ENCODE measurements at places on chromosomes 4 and X.

GRCh38 chrX:72735561-72735960, 21.5 kb upstream of the PHKA1 start:
- DNase-seq: no peak

DNA sequence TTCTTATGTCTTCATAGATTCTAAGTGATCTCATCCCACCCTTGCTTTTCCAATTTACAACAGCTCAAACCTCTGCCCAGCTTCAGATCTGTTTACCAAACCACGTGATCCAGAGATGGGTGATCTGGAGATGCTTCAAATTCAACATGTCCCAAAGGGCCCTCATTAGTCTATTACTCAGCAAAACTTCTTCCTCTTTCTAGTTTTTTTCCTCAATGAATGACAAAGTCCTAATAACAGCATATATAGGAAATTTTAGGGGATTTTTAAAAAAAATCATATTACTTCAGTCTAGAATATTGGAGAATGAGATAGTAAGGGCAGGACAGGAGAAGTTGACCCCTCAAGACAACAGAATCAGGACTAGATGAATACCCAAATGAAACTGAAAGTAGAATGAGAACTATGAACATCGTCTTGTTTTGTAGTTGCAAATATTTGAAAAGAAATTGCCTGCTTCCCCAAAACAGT, 127.1 kb downstream of the CFAP299 start:
- peak; percentile 26 for DNase-seq

DNA sequence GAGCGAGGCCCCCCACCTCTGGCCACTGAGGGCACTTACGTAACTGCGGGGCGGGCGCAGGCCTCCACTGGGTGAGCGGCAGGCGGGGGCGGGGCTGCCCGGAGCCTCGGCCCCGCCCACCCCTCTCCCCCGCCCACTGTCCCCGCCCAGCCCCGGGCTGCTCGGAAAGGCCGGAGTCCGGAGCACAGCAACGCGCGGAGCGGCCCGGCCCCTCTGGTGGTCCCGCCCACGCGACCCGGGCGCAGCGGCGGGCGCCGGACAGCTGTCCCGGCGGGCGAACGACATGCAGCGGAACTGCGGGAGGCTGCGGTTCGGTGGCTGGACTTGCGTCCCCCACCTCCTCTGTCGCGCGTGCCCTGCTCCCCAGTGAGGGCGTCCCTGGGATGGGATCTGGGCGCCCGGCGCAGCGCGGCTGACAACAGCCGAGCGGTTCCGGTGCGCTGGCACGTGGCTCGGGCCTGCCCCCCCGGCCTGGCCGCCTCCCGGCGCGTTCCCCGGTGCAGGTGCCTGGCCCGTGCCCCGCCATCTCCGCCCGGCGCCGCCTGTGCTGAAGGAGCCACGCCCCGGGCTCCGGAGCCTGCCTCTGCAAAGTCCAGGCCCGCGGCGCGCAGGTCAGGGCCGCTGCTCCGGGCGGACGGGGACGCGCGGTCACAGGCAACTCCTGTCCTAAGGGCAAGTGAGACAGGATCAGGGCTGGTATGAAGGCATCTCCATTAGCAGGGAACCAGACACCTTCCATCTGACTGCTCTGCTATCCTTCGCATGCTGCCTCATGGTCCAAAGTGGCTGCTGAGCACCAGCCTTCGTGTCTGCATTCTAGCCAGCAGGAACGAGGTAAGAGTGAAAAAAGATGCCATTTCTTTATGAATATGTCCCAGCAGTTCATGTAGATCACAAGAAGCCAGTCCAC, 21.8 kb upstream of the JAKMIP1 start:
- DNase-seq: no peak

GRCh38 chr4:67581208-67581857, 22.8 kb downstream of the STAP1 start:
- no peak for DNase-seq

GRCh38 chrX:131821945-131822622, 201.0 kb upstream of the STK26 start:
- no peak for DNase-seq

DNA sequence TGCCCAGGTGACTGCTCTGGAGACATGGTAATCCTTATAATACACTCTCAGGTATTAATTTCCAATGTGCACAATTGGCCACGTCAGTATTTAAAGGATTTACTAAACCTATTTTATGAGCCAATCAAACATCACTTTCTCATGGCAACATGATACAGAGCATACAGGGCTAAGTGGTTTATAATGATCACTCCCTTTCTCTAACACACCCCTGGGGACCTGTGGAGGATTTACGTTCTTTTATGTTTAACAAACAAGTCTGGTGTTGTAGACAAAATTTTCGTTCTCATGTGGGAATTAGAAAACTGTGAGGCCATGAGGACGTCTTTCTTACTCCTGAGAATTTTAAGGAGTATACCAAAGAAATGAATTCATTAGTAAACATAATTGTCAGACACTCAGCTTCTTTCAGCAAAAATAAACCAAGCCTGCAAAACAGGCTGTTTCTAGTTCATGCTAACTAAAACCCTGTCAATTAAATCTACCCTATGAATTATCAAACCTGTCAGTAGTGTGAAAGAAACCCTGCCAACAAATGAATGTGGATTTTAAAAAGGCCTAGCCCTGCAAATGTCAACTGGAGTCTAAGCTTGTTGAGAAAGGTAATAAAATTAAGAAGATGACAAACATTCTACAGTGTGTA, 155.8 kb downstream of the PDGFC start:
- no peak for DNase-seq

DNA sequence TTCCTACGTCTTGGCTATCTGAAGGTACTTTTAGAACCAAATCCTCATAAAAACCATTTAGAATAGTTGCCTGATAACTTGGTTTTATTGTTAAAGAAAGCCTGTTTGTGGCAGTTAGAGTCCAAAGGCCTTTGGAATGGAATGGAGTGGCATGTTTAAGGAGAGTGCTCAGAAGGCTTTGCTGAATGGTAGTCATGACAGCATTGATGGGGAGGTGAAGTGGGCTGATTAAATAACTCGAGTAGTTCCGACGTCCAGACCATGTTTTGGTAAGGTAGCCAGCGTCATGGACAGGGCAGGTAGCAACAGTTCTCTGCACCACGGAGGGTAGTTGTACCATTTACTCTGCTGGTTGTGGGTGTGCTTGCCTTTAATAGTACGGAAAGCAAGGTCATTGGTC, 86.3 kb upstream of the CLDN34 start:
- no peak for DNase-seq

DNA sequence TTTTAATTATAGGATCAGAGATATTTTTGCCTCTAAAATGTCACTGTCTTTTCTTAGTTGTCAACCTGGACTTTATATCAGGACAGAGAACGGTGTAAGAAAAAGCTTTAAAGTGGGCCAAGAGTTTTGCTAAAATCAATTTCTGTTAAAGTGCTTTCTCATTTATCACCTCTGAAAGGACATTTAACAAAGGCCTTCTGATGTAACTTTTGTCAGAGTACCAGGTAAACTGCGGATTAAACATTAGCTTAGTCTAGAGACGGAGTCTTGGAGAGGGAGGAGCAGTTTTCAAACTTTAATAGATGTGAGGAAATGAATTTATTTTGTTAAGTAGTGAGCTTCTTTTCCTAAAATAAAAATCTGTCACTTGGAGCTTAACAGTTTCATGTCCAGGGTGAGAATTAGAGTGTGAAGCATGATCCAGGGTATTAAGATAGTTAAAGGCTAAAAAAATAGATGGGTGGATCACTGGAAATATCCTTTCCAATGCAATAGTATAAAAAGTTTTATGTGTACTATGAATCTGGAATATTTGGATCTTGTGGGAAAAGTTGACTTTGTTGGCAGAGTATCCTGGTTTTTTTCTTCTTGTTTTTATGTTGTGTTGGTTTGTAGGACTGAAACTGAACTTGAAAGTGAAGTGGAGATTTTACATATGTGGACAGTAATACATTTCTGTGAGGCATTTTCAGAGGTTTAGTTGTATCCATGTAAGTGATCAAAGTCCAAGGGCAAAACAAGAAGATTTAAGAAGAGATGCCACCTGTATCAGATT, 33.6 kb upstream of the BMPR1B start:
- no peak for DNase-seq

DNA sequence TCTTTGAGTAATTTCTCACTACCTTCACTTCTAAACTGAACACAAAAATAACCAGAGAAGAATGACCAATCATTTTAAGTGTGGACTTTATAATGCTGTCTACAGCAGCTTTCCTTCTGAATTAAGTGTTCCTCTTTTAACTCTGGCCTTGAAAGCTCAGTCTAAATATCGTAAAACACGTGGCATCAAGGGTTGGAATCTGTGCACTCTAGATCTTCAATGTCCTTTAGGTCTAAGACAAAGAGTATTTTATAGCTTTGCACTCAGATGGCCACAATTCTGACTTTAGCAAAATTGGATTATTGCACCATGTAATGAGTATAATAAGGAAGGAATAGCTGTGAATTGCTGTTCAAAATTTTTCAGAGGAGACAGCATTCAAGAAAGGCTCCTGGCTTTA, 197.1 kb upstream of the UGT8 start:
- DNase-seq: no peak

DNA sequence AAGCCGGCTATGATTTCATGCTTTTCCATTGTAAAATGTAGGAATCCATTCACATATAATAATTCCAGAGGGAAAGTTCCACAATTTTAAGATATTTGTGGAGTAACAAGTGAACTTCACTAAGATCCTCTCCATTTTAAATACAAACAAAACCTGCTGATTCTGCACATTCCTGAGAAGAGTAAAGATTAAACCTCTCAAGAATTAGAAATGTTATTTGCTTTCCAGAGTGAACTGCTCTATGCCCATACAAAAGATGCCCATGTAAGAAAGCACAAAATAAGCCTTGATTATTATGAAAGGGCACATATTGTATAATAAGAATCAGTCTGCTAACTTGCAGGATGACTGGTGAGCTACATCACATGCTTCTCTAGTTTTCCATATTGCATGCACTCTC, 241.5 kb downstream of the COX18 start:
- DNase-seq: no peak

GRCh38 chrX:40434947-40435346, 145.8 kb upstream of the ATP6AP2 start:
- DNase-seq: peak; percentile 49

- peak; percentile 31 for DNase-seq
Measured at GRCh38 chrX:50448565-50448964, 22.1 kb downstream of the DGKK start.

- no peak for DNase-seq
Measured at GRCh38 chrX:146396409-146396808, 413.2 kb upstream of the CXorf51B start.

GRCh38 chrX:129840344-129840743, 3.3 kb downstream of the ZDHHC9 start:
- no peak for DNase-seq

- DNase-seq: peak; percentile 76
Measured at GRCh38 chrX:103464774-103465117, 54.5 kb downstream of the RAB40A start.

- no peak for DNase-seq
Measured at GRCh38 chr4:30968926-30969325, 248.8 kb downstream of the PCDH7 start.

DNA sequence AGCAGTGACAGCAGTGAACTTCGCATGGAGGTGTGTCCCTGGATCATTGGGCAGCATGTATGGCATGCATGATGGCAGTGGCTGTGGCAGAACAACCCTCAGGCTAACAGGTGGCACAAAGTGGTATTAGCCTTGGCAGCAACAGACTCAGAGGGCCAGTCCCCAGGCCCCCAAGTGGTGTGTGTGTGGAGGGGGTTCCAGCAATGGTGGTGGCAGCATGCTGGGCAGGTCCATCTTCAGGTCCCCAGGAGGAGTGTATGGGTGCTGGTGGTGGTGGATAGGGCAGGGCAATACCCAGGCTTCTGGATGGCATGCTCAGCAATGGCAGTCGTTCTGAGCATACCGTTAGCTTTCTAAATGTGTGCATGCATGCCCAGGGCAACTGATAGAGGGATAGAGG, 923.7 kb downstream of the PDHA2 start:
- DNase-seq: no peak

GRCh38 chrX:110519906-110520452, 161.3 kb downstream of the RTL9 start:
- DNase-seq: no peak

GRCh38 chr4:37385424-37385823, 140.9 kb downstream of the NWD2 start:
- no peak for DNase-seq

DNA sequence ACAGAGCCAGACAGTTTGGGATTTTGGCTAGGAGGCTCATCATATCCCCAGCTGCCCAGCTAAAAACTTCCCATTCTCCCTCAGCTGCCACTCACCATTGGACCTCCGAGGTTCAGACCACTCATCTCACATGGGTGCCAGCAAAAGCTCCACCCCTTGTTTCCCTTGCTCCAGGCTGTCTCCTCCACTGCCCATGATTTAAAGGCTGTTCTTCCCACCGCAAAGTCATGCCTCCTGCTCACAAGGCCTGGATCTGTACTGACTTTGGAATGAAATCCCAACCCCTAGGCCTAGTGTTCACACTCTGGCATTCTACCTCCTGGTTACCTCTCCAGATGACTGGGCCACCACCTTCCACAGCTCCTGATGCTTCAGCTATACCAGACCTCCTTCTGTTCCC, 142.2 kb upstream of the EOLA2 start:
- no peak for DNase-seq

- DNase-seq: peak; percentile 86
Measured at GRCh38 chr4:13483768-13484121, 395 bp downstream of the RAB28 start.

DNA sequence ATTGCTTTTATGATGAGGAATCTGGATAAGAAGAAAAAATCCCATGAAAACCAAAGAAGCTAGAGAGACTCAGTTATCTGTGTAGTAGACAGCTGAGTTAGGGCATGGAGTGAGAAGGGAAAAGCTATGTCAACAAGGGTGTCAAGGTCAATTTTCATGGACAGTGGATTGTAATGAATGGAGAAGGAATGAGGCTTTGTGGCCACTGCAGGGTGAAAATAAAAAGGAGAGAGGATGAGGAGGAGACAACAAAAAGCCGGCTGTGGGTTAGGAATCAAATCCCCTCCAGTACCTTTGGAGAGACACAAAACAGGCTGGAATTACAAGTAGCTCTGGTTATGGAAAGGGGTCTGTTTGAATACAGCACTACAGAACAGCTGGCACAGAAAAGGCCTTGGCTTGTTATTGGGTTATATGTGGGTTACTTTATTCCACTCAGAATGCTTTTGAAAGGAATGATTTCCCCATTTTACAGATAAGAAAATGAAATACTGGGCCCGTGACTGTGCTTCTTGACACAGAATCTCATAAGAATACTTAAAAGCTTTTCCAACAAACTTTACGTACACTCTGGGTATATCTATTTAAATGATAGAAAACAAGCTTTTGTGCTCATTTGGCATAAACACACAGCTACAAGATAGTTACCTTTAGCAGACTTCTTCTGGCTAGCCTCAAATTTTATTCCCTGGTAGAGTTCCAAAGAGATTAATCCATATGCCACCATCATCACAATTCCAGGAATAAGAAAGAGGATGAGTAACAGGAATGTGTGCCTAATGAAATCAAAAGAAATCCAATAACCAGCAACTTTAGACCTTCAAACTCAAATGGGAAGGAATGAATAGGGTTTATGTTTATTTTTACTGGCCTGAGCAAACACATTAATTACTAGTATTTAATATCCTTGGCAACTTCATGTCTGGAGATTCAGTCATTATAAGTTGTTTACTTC, 7.5 kb downstream of the CCKAR start:
- DNase-seq: peak; percentile 63

Measured in M059J (cell line).